ENCODE measurements at places on chromosomes 7 and 10.

DNA sequence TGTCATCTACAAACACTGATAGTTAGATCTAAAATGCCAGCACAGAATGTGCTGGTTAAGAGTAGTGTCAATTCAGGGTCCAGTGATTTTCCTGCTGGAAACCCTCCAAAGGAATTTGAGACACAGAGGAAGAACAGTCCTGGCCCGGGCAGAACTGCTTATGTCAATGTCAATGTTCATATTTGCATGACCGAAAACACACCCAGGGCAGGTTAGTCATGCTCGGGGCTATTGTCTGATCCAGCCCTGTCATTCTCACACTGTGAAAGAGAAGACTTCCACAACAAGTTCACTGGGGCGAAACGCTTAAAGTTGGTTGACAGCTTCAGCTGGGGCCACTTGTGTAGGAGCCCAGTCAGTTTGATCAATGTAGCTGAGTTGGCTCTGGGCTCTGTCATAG lies 139.3 kb downstream of the C1GALT1 start:
- no peak for DNase-seq

- no peak for DNase-seq
These were observed 233.9 kb downstream of the RPS24 start for GRCh38 chr10:78267598-78267997.

GRCh38 chr7:70214071-70214470 lies 615.8 kb downstream of the AUTS2 start:
- no peak for DNase-seq

- DNase-seq = no peak
These were observed 745 bp downstream of the TCERG1L start for GRCh38 chr10:131310551-131311401.

- no peak for DNase-seq
These were observed 217.3 kb downstream of the GPR158 start for GRCh38 chr10:25392132-25392531.

GRCh38 chr10:124306922-124307371 lies 111.8 kb downstream of the OAT start:
- no peak for DNase-seq

GRCh38 chr10:22325272-22326144 lies 4.6 kb downstream of the BMI1 start:
- DNase-seq = no peak

GRCh38 chr10:104328896-104329710 lies 9.2 kb downstream of the ITPRIP start:
- DNase-seq = no peak

GRCh38 chr10:49008505-49009198 lies 69.0 kb upstream of the LRRC18 start:
- no peak for DNase-seq

DNA sequence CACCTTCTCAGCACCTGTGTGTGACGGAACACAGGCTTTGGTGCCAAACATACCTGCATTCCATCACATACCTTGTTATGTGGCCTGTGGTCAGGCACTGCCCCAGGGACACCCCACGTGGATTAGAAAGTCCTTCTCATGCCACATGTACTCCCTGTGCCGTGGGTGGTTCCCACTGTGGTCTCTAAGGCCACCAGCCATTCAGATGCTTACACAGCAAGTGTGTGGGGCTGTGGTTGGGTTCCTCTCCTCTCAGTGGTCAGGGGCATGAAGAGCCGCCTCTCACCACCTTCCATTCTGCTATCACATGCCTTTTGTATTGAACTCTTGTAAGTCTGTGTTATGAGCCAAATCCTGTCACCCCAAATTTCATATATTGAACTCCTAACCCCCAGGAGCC lies 85.1 kb upstream of the IGFBP3 start:
- DNase-seq = no peak

- DNase-seq = no peak
These were observed 30.2 kb downstream of the SLC39A12 start for GRCh38 chr10:17981766-17982380.

DNA sequence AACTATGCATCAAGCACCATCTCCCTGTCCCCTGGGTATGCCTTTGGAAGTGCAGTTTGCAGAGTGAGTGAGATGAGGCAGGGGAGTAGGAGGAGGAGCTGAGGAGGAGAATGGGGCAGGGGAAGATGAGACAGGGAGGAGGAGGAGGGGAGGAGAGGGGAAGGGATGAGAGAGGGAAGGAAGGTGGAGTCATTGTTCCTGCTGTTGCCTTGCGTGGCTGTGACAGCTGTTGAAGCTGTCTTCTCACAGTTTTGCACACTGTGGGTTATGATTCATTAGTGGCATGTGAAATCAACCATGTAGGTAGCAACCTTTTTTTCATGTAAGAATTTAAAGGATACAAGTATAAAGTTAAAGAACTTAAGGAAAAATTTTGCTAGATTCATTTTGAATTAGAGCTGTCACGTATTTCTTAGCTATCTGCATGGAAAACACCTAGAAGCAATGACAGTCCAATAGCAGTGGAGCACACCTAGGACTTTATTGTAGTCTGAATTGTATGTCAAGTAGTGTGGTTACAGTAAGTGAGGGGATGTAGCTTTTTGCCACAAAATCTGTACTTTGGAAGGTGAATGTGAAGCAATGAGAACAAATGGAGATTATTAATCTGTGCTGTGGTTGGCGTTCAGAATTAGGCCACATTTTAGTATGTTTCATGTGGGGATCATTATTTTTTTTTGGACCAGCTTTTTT lies 21.7 kb downstream of the CCM2 start:
- DNase-seq = no peak

DNA sequence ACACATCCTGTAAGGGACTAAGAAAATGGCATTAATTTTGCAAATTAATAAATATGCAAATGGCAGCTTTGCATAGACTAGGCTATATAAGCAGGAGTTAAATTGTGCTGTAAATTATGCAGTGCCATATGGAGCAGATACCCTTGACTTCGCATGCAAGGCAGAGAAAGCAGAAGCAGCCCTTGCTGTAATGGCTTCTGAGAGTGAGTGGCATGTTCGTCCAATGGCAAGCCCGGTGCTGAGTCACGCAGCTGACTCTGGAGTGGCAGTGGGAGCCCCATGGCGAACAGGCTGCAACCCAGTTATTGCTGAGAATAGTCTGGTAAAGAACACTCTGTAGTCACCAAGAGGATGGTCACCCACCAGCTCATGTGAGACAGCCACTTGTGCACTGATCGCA lies 1186.5 kb downstream of the TYW1 start:
- DNase-seq = no peak

DNA sequence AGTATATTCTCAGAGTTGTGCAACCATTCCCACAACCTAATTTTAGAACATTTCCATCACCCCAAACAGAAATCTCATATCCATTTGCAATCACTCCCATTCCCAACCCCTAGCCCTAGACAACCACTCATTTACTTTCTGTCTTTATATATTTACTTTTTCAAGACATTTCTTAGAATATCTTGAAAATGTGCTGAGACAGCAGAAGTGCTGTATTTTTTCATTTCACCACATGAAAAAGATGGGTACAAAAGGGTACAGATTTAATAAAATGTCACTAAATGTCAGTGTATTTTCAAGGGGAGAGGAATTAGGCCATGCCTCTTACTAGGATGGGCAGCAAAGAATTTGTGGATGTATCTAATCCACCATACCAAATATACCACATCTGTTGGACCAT lies 51.6 kb upstream of the CCDC6 start:
- no peak for DNase-seq

GRCh38 chr7:25303281-25304181 lies 75.2 kb upstream of the NPVF start:
- DNase-seq = no peak

- no peak for DNase-seq
These were observed 320.4 kb downstream of the RPS24 start for GRCh38 chr10:78354101-78354500.

- DNase-seq = no peak
These were observed 9.6 kb downstream of the CAPZA2 start for GRCh38 chr7:116872026-116872425.

DNA sequence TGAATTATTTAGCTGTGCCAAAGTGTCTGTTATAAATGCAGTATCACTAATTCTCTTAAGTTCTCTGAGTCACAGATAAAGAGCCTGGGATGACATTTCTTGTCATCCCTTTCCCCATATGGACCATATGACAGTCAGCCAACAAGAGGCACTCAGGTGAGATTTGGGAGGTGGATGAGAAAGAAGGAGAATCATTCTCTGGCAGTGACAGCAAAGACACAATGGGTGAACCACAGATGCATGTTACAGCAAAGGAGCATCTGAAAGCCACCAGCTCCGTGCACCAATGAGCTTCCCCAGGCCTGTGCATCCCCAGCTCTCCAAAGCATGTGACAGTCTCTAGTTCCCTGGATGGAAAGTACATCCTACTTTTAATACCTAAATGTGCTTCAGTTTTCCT lies 10.8 kb downstream of the GIMAP6 start:
- no peak for DNase-seq

DNA sequence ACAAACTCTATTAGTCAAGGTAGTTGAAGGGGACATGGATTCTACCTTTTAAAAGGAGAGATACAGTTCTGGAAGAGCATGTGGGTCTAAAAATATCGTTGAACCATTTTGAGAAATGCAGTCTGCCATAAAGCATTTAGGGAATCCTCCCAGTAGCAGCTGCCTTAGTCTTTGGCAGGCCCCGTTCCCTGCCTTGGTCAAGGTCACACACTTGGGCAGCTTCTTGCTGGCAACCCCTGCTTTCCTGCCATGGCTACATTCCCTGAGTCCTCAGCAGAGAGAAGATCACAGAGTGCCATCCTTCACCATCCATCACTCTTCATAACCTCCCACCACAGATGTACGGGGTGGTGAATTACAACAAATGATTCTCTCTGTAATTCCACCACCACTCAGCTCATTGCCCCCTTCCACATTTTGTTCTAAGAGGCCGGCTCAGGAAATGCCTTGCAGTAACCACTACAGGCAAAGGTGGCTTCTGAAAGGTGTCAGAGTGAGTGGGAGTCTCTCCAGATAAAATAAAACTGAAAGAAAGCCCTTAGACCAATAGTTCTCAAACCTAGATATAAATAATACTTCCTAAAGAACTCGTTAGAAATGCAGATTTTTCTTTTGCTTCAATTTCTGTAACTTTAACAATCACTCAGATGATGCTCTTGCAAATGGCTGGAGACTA lies 121.4 kb upstream of the STK17A start:
- no peak for DNase-seq

GRCh38 chr10:86031-86430 lies 36.9 kb upstream of the TUBB8 start:
- DNase-seq = no peak

DNA sequence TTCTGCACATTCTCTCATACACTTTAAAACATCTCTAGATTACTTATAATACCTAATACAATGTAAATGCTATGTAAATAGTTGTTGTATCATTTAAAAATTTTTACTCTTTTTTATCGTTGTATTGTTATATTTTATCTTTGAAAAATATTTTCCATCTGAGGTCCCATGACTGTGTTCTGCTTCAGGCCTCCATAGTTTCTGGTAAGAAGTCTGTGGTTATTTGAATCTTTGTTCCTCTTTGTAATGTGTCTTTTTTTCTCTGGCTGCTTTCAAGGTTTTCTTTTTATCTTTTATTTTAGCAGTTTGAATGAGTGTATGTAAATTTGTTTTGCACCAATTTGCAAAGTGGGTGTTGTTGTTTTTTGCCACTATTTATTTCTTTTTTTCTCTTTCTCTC lies 263.1 kb downstream of the RPS24 start:
- no peak for DNase-seq

GRCh38 chr7:106858618-106859532 lies 6.2 kb upstream of the PIK3CG start:
- no peak for DNase-seq

- no peak for DNase-seq
These were observed 41.9 kb downstream of the ZNF800 start for GRCh38 chr7:127350586-127350985.

GRCh38 chr7:155412416-155413253 lies 45.3 kb upstream of the EN2 start:
- no peak for DNase-seq

DNA sequence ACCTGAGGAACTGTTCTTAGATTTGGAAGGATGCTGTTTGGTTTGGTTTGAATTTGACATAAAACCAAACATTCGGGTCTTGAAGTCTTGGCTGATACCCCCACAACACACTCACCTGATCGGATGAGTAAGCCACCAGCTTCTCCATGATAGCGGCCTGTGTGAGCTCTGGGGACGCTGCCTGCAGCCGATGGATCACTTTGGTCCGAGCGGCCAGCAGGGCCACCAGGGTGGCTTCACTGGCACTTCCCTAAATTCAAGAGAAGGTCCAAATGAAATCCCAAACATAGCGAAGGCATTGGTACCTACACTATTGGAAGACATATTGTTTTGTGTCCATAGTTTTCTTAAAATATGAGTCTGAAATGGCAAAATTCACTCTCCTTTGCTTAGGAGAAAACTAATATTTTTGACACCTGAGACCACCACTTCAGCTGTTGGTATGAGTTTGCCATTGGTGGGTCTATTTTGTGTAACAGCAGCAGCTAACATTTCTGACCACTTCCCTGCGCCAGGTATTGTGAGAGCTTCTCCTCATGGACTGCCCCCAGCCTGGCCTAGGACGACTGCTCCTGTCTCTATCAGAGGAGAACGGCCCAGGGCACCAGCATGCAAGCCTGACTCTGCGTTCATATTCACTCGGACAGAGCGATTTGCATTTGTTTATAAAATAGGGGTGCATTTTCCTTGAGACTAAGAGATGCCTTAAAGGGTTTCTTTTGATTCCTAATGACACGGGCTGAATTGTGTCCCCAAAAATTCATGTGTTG lies 35.9 kb downstream of the DDC start:
- DNase-seq = no peak

- no peak for DNase-seq
These were observed 15.6 kb downstream of the BCCIP start for GRCh38 chr10:125838802-125839575.

DNA sequence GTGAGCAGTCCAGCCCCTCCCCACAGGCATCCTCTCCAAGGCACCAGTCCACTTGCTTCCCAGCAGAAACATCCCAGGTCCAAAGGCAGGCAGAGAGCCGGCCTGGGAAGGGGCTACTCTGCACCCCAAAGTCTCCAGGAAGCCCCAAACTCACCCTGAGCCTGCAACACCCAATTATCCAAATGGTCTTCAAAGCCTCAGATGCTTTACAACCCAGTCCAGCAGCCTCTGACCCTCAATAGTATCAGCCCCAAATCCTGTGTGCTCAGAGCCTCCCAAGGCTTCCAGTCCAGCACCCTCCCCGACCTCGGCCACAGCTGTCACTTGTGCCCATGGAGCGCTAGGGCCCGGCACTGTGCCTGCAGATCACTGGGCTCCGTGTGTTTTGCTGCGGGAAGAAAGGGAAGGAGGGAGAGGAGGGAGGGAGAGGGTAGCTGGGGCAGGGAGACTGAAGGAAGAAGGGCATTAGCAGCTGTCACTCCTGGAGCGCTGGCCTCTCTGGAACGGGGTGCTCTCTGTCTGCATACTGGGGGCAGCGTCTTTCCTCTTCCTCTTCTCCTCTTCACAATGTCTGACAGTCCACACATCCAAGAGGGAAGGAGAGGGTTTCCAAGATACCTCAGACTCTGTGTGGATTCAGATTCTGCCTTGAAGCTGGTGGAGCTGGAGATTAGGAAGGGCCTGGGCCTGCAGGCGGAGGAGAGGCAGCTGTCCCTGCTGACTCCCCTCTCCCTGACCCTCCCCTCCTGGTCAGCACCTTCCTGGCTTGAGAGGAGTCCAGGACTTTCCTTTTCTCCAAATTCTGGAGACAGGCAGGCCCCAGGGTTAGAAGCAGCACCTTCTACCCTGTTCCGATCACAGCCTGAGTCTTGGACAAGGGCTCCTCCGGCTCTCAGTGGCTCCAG lies 13.2 kb downstream of the CALML5 start:
- no peak for DNase-seq

- no peak for DNase-seq
These were observed 54.8 kb downstream of the MDFIC start for GRCh38 chr7:114976666-114977065.

GRCh38 chr10:3549118-3549517 lies 235.9 kb downstream of the KLF6 start:
- DNase-seq = no peak

- no peak for DNase-seq
These were observed 21.2 kb downstream of the KIF5B start for GRCh38 chr10:32035038-32035437.

All from cerebellar nuclear complex (tissue), 1 donor.